ENCODE measurements at places on chromosomes 1 and 21. TPM values are rescaled to one million over a fixed set of nuclear protein-coding genes. Genes with fewer than 3 reads are reported as not detected.

SLC45A3 gene
- 53.0 TPM for total RNA-seq

FCGR3B gene
- not detected for total RNA-seq

S100A7A gene
- total RNA-seq = not detected

ACTA1 gene
- under 0.01 TPM for total RNA-seq

DNA sequence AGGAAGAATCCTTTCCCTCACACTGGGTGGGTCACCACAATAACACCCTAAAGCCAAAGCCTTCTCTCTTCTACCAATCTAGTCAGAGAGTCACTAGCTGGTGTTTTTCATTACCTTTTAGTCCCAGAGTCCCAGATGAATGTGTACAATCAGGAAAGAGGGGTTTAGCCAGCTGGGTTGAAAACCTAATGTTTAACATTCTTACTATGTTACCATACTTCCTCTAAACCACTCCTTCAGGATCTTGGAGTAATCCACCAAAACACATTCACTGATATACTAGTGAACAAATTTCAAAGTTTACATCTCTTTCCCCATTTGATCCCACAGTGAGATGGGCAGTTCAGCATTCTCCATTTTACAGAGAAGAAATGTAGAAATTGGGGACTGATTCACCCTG, 9.7 kb downstream of the LPAR3 start:
- no peak for DNase-seq

DNA sequence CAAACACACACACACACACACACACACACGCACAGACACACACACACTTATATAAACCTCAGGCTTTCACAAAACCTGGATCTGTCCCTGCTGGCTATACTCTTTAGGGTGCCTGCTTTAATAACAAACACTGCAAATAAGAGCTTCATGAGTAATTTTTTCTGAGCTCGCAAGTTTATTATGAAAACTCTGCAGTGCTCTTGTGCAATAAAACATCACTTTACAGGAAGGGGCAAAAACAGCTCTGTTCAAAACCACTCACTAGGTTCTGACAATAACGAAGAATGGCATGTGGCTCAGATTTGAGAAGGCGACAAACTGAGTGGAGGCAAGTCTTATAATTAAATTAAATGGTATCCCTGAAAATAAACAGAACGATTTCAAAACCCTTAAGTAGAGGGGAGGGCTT, 42.6 kb upstream of the CTPS1 start:
- DNase-seq = no peak
